Osteocyte (in vitro differentiated cells): ENCODE measurements at places on chromosomes 6 and 20. TPM values are rescaled to one million over a fixed set of nuclear protein-coding genes. Genes with fewer than 3 reads are reported as not detected.
A peak's percentile ranks its signal among the peaks of the same experiment; 100 is the strongest.

- no peaks in the 10 kb centered on the region for H3K27me3 ChIP-seq
- DNase-seq, result no peak
- H3K4me3 ChIP-seq, result no peak overlapping the region
- peaks cover 3% of the 10 kb centered on the region for H3K36me3 ChIP-seq
Measured at GRCh38 chr6:116330511-116330910, 40.2 kb upstream of the DSE start.

GRCh38 chr20:16601047-16601446, 27.8 kb upstream of the KIF16B start:
- DNase-seq, result no peak
- no peaks in the 10 kb centered on the region for H3K36me3 ChIP-seq
- H3K27ac ChIP-seq, result no peak overlapping the region
- H3K4me3 ChIP-seq, result no peak overlapping the region
- peaks cover 4% of the 10 kb centered on the region for H3K27me3 ChIP-seq
- no peaks in the 10 kb centered on the region for H3K4me1 ChIP-seq

DNA sequence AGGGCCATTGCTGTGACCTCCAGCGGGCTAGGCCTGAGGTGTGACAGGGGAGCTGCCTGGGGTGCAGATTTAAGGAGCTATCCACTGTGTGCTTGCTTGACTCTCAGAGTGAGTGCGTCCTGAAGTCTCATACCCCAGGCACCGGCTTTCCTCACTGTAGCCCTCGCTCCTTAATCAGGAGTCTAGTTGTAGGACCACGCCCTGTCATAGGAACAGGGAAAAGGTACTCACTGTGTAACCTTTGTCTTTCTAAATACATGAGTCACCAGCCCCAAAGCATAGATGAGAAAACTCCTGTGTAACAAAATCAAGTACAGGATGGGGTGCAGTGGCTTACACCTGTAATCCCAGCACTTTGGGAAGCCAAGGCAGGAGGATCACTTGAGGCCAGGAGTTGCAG, 141.7 kb downstream of the TMEM242 start:
- H3K4me1 ChIP-seq, result peaks cover 8% of the 10 kb centered on the region
- H3K4me3 ChIP-seq, result no peak overlapping the region
- H3K36me3 ChIP-seq, result peaks cover 19% of the 10 kb centered on the region

GRCh38 chr6:34338811-34339210, 53.7 kb downstream of the NUDT3 start:
- H3K27ac ChIP-seq, result no peak overlapping the region
- H3K27me3 ChIP-seq, result no peaks in the 10 kb centered on the region

- peaks cover 50% of the 10 kb centered on the region for H3K36me3 ChIP-seq
- no peak overlapping the region for H3K27ac ChIP-seq
- DNase-seq, result no peak
- H3K27me3 ChIP-seq, result no peaks in the 10 kb centered on the region
- H3K4me3 ChIP-seq, result no peak overlapping the region
- H3K4me1 ChIP-seq, result peaks cover 19% of the 10 kb centered on the region
Measured at GRCh38 chr20:35347011-35347410, 54.8 kb upstream of the FAM83C start.

DNA sequence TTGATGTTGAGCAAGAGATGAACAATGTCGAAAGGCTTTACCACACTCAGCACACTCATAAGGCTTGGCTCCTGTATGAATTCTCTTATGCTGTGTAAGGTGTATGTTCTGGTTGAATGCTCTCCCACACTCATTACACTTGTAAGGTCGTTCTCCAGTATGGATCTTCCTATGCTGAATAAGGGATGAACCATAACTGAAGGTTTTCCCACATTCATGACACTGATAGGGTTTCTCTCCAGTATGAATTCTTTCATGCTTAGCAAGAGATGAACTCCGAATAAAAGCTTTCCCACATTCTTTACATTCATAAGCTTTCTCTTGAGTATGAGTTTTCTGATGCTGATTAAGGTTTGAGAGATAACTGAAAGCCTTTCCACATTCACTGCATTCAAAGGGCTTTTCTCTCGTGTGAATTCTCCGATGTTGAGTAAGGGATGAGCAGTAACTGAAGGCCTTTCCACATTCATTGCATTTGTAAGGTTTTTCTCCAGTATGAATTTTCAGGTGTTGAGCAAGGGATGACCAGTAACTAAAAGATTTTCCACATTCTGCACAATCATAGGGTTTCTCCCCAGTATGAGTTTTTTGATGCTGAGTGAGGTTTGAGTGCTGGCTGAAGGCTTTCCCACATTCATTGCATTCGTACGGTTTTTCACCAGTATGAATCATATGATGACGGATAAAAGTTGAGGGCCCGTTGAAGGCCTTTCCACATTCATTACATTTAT, 21.1 kb downstream of the ZNF184 start:
- DNase-seq, result no peak
- H3K27ac ChIP-seq, result no peak overlapping the region
- no peak overlapping the region for H3K4me3 ChIP-seq
- no peaks in the 10 kb centered on the region for H3K4me1 ChIP-seq
- no peaks in the 10 kb centered on the region for H3K27me3 ChIP-seq

DNA sequence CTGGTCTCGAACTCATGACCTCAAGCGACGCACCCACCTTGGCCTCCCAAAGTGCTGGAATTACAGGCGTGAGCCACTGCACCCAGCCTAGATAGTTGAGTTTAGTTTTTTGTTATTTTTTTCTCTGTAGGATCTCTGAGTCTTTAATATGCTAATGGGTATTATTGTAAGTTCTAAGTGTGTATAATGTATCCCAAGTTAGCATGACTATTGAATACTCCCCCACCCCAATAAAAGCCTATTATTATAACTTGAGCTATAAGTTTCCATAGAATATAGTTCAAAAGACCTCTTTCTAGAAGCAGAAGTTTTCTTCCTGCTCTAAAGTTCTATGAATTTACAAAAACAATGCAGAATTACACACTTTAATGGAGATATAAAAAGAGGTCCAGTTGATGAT, 210.4 kb upstream of the MARCKS start:
- no peak for DNase-seq
- H3K27ac ChIP-seq, result no peak overlapping the region
- H3K27me3 ChIP-seq, result no peaks in the 10 kb centered on the region
- H3K4me3 ChIP-seq, result no peak overlapping the region
- no peaks in the 10 kb centered on the region for H3K36me3 ChIP-seq

- DNase-seq, result no peak
- H3K36me3 ChIP-seq, result no peaks in the 10 kb centered on the region
- H3K27ac ChIP-seq, result no peak overlapping the region
Measured at GRCh38 chr20:48148916-48149672, 363.8 kb upstream of the SULF2 start.

DNA sequence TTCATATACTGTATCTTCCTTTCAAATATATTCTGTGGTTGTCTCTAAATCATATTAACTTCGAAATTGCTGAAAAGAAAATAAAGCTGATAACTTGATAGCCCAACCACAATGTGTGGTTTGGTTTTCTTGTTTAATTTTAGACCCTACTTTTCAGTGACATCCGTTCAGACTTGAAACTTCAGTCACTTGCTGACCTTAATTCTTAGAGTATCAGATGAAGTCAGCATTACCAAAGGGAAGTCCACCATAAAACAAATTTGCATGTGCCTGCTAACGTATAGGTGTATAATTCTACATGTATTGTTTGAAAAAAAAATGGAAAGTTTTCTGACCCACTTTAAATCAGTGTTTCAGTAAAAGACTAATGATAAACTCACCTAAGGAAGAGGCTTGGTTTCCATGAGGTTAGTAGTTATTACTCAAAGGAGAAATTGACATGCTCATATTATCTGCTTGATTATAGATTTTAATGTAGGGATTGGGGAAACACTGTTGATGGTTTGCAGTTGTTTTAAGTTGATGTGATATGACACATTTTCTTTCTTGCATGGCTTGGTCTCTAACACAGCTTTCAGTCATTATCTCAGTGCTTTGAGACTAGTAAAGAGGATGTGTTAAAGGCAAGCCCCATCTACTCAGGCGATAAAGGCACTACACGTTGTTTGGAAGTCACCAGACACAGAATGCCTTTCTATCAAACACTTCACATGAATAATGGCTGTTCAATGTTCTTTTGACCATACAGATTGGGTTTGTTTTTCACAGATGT, 5.2 kb upstream of the IL17A start:
- H3K4me3 ChIP-seq, result no peak overlapping the region
- H3K27me3 ChIP-seq, result peaks cover 38% of the 10 kb centered on the region
- H3K36me3 ChIP-seq, result no peaks in the 10 kb centered on the region
- no peak overlapping the region for H3K27ac ChIP-seq

- peaks cover 26% of the 10 kb centered on the region for H3K4me1 ChIP-seq
- H3K27ac ChIP-seq, result peak overlapping the region; percentile 74
- H3K27me3 ChIP-seq, result no peaks in the 10 kb centered on the region
- H3K4me3 ChIP-seq, result no peak overlapping the region
- no peak for DNase-seq
Measured at GRCh38 chr6:151284548-151285017, 44.8 kb downstream of the AKAP12 start.

GRCh38 chr6:30168741-30169140, 5.4 kb downstream of the TRIM15 start:
- H3K4me1 ChIP-seq, result peaks cover 4% of the 10 kb centered on the region
- H3K27me3 ChIP-seq, result peaks cover 77% of the 10 kb centered on the region
- DNase-seq, result no peak

- H3K4me3 ChIP-seq, result no peak overlapping the region
- H3K4me1 ChIP-seq, result no peaks in the 10 kb centered on the region
- no peaks in the 10 kb centered on the region for H3K36me3 ChIP-seq
- peaks cover 11% of the 10 kb centered on the region for H3K27me3 ChIP-seq
- no peak overlapping the region for H3K27ac ChIP-seq
- DNase-seq, result peak; percentile 19
Measured at GRCh38 chr20:19605786-19606485, 152.1 kb upstream of the RIN2 start.

DNA sequence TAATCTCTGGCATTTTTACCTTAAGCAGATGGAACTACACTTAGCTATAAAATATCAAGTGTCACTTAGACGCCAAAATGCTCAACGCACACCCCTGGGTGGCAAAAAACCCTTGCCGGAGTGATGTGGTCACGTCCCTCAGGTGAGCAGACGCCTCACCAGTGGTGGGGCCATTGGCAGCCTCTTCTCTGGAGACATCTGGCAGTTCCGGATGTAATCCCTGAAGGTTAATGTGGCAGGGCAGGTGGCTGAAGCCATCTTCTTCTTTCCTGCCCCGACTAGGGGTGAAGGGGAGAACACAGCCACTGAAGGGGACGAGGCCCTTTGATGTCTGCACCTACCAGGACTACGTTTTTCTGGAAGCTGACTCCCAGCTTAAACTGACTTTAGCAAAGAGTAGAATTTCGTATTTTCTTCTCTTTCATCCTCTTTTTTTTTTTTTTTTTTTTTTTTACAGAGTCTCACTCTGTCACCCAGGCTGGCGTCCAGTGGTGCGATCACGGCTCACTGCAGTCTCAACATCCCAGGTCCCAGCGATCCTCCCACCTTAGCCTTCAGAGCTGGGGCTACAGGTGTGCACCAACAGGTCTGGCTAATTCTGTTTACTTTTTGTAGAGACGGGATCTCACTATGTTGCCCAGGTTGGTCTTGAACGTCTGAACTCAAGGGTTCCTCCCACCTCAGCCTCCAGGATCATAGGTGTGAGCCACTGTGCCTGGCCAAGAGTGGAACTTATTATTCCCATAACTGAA, 152.1 kb downstream of the TTLL2 start:
- H3K27me3 ChIP-seq, result peaks cover 48% of the 10 kb centered on the region
- H3K27ac ChIP-seq, result no peak overlapping the region
- H3K36me3 ChIP-seq, result no peaks in the 10 kb centered on the region
- peak; percentile 75 for DNase-seq

- H3K27me3 ChIP-seq, result no peaks in the 10 kb centered on the region
- no peaks in the 10 kb centered on the region for H3K4me1 ChIP-seq
- H3K27ac ChIP-seq, result no peak overlapping the region
- peaks cover 38% of the 10 kb centered on the region for H3K36me3 ChIP-seq
- DNase-seq, result no peak
Measured at GRCh38 chr20:4181956-4182945, 166.9 kb upstream of the RNF24 start.

DNA sequence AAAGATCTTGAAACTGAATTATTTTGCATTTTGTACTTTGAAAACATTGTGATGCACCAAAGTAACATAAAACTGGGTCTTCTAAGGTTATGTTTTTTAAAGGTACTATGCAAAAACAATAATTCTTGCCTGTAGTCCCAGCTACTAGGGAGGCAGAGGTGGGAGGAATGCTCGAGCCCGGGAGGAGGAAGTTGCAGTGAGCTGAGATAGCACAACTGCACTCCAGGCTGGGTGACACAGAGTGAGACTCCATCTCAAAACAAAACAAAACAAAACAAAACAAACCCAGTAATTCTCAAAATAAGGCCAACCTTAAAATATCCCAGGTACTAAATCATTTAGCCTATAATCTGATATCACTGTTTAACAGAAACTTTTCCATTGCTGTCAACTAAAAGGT, 269.6 kb downstream of the KHDC1L start:
- no peak overlapping the region for H3K4me3 ChIP-seq
- H3K27ac ChIP-seq, result no peak overlapping the region
- no peak for DNase-seq
- peaks cover 28% of the 10 kb centered on the region for H3K4me1 ChIP-seq
- H3K36me3 ChIP-seq, result no peaks in the 10 kb centered on the region
- no peaks in the 10 kb centered on the region for H3K27me3 ChIP-seq

- DNase-seq, result no peak
- no peaks in the 10 kb centered on the region for H3K27me3 ChIP-seq
- no peak overlapping the region for H3K4me3 ChIP-seq
- peaks cover 8% of the 10 kb centered on the region for H3K4me1 ChIP-seq
- H3K27ac ChIP-seq, result no peak overlapping the region
Measured at GRCh38 chr6:38396209-38396608, 243.5 kb downstream of the BTBD9 start.

- no peak overlapping the region for H3K27ac ChIP-seq
- H3K27me3 ChIP-seq, result no peaks in the 10 kb centered on the region
- H3K36me3 ChIP-seq, result peaks cover 28% of the 10 kb centered on the region
- peaks cover 12% of the 10 kb centered on the region for H3K4me1 ChIP-seq
- H3K4me3 ChIP-seq, result no peak overlapping the region
Measured at GRCh38 chr20:45896641-45897161, 5.6 kb downstream of the CTSA start.

DNA sequence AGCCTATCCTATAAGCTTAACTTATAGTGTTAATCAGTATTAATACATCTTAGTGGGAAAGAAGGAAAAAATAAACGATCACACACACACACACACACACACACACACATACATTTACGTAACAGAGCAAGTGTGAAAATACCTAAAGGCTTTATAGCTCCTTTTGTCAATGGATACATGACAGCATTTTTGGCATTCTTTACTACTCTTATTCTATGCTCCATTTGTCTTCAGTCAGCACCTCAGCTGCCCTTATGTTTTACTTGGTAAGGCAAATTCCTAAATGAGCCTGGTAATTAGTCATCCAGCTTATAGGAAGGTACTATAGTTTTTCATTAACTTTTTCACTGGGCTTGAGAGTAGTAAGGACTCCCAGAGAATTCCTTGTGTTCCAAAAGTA, 25.1 kb upstream of the SLC17A3 start:
- H3K4me1 ChIP-seq, result no peaks in the 10 kb centered on the region
- no peak overlapping the region for H3K27ac ChIP-seq
- H3K36me3 ChIP-seq, result no peaks in the 10 kb centered on the region
- peaks cover 21% of the 10 kb centered on the region for H3K27me3 ChIP-seq

OOEP gene
- total RNA-seq, result not detected in 2 replicates

RIPOR3 gene
- 0.11 and 0.37 TPM in 2 replicates for total RNA-seq

APCDD1L gene
- total RNA-seq, result 2.4 and 3.1 TPM in 2 replicates

E2F1 gene
- 5.6 and 6.3 TPM in 2 replicates for total RNA-seq

NUS1 gene
- 27.4 and 28.1 TPM in 2 replicates for total RNA-seq
